ENCODE measurements at places on chromosomes 13 and 19.

DNA sequence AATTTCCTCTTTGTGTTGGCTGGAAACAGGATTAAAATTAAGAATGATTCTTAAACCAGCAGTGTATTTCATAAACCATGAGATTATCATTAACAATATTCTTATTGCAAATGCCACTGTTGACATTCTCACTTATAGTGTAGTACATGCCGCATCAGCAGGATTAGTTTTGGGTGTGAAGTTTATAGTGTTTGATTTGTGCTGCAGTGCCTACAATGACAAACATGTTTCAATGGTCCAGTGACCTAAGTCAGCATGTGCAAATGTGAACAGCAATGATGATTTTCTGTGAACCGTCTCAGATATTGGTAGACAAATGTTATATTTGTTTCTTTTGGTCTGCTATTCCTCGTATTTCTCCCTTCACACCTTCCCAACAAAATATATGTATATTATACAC, 49.8 kb upstream of the TDRD3 start:
- no peak for DNase-seq

DNA sequence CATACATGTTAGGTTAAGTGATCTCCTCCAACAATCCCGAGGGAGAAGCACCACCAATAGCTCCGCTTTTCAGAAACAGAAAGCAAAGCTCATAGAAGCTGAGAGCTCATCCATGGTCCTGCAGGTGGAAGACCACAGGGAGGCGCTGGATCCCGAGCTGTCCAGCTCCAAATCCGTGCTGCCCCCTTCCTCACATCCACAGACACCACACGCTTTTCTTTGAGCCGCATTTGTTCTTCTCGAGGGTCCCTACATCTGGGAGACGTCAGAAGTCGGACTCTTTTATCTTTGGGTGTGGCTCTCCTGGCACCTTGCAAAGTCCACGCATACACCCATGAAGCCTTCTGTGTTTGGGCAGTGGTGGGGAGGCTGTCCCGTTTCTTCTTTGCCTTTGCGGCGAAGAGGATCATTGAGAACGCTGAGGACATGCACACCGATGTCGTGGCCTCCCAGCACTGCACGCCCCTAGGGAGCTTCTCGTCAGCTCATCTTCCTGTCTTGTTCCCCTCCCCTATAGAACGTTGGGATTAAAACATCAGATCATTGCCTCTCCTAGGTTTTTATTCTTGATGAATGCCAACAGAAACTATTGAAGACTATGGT, 184.8 kb downstream of the TEX29 start:
- DNase-seq = no peak

- DNase-seq = no peak
These were observed 3.8 kb downstream of the LRRC4B start for GRCh38 chr19:50564229-50565105.

DNA sequence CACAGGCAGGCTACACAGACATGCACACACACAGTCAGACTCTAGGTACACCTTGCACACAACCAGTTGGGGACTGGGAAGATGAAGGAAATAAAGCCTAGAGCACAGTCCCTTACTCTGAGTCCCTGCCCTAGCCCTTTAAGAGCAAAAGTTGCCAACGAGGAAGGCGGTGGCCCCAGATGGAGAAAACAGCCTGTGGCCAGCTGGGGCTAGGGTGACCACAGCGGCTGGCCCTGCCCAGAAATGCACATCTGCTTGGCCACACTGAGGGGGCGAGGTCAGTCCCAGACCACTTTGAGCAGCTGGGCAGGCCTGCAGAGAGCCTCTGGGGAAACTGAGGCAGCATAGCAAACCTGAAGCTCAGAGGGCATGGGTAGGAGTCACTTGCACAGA, 52.3 kb downstream of the PTPRS start:
- DNase-seq = no peak

- DNase-seq = no peak
These were observed 59.5 kb downstream of the KLF12 start for GRCh38 chr13:74074723-74075122.

GRCh38 chr13:29509999-29510589, 85.4 kb downstream of the SLC7A1 start:
- no peak for DNase-seq

- no peak for DNase-seq
These were observed 76.6 kb downstream of the TSHZ3 start for GRCh38 chr19:31272583-31273106.

Measured in activated CD4-positive, alpha-beta T cell treated with anti-CD3 and anti-CD28 coated beads, Interleukin-2, amount 50 U/mL, for 24 hours (primary cell).